ENCODE measurements at places on chromosomes 5 and 9.

GRCh38 chr9:75017378-75017777 is 10.7 kb downstream of the CARNMT1 start:
- DNase-seq = no peak

GRCh38 chr9:133256136-133256461 is 18.9 kb downstream of the ABO start:
- no peak for DNase-seq

DNA sequence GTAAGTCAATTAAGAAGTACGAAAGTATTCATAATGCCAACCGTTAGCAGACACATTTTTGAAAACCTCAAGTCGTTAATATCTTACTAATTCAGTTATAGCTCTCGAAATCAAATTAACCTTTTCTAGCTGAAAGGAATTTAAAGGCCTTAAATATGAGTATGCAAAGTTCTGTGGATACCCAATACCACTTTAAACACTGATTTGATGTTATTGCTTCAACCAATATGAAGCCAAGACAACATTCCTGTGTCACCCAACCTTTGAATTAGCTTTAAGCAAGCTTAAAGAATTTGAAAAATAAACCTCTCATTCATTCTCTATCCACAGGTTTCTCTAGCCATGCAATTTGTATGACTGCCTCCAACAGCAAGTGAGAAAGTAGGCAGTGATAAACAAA is 204.5 kb downstream of the MCTP1 start:
- no peak for DNase-seq

- DNase-seq = no peak
Observed at GRCh38 chr5:88394536-88395175, 126.0 kb upstream of the TMEM161B start.

GRCh38 chr9:124420991-124421543 is 5.8 kb upstream of the PSMB7 start:
- DNase-seq = no peak

- no peak for DNase-seq
Observed at GRCh38 chr9:120307599-120307998, 272.4 kb downstream of the CDK5RAP2 start.

GRCh38 chr5:113321276-113321675 is 113.5 kb downstream of the TSSK1B start:
- DNase-seq = no peak

DNA sequence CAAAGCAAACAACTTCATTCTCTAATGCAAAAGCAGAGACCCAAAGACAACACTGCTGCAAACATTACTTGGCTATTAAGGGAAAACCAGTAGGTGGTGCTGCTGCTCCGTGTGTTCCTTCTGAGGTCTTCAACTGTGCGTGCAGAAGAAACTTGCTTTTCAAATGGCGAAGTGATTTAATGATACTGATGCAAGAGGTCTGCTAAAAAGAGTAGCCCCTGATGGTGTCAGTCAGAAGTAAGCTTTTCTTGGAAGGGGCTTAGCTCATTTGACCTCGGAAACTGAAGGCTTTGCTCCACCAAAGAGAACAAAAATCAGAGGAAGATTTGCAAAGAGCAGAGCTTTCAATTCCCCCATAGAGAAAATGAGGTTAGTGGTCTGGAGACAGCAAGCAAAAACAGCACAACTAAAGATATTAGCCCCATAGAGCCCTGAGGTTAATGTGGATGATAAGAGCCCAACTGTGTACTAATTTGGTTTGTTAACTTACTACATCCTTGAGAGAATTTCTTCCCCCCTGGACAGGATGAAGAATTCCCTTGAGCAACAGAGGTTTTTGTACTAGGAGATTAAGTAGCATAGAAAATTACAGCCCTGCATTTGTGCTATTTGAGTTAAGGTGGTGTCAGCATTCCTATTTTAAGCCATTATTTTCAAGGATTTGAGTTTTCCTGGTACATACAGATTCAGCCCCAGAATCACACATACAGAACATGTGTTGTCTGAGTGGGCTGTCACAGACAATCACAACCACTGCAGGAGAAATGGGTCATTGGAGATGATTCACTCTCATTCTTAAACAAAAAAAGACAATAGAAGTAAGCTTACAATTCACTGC is 153.2 kb upstream of the C9orf72 start:
- DNase-seq = no peak

GRCh38 chr9:137136261-137136880 is 2.6 kb upstream of the GRIN1 start:
- DNase-seq = no peak

- DNase-seq = no peak
Observed at GRCh38 chr9:85040821-85041465, 371.4 kb downstream of the NTRK2 start.

GRCh38 chr5:72955143-72955767 is 586 bp upstream of the FCHO2 start:
- no peak for DNase-seq

GRCh38 chr9:79257790-79258351 is 313.9 kb upstream of the TLE4 start:
- no peak for DNase-seq

DNA sequence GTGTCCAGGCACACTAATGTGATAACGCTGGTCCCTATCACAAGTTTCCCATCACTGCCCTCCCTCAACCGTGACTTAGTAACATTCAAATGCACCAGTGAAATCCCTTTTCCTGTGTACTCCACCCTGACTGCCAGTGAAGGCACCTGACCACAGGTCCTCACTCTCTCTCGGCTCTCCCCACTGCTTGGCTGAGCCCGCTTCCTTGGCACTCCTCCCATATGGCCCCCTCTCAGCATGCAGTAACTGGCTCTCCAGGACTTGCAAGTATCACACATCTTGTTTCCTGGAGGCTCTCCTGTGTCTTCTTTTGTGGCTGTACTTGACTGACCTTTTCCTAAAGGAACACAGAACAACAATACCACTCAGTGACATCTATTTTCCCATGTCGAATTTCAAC is 292.0 kb upstream of the ZNF608 start:
- DNase-seq = no peak

Data from activated B cell treated with CpG ODN at 0.5 μM for 24 hours (primary cell).